Activated naive CD4-positive, alpha-beta T cell treated with anti-CD3 and anti-CD28 coated beads for 36 hours (primary cell): ENCODE measurements at places on chromosomes 4 and X.

- no peak for DNase-seq
These were observed 612.7 kb downstream of the KCTD8 start for GRCh38 chr4:43835869-43836268.

GRCh38 chrX:122389005-122389404, 795.1 kb upstream of the GRIA3 start:
- no peak for DNase-seq

DNA sequence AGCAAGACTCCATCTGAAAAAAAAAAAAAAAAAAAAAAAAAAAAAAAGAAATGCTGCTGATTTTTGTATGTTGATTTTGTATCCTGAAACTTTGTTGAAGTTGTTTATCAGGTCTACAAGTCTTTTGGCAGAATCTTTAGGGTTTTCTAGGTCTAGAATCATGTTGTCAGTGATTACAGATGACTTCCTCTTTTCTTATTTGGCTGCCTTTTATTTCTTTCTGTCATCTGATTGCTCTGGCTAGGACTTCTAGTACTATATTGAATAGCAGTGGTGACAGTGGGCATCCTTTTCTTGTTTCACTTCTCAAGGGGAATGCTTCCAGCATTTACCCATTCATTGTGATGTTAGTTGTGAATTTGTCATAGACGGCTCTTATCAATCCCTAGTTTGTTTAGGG, 334.4 kb downstream of the SPRY1 start:
- DNase-seq: no peak

DNA sequence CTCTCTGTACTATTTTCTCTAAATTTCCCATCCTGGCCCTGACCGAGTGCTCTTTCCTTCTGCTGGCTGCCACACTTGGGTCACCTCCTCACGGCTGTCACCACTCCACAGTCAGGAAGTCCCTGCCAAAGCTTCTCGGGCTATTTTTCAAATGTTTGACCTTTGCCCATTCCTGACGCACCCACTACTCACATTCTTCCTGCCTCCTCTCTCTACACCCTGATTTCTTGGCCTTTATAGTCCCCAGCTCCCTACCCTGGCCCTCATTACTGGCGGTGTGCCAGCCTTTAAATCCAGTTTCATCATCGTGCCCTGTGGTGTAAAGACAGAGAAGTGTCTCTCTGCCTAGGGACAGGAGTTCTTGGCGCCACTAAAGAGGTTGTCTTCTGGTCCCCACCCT, 46.4 kb upstream of the GATB start:
- DNase-seq: no peak

DNA sequence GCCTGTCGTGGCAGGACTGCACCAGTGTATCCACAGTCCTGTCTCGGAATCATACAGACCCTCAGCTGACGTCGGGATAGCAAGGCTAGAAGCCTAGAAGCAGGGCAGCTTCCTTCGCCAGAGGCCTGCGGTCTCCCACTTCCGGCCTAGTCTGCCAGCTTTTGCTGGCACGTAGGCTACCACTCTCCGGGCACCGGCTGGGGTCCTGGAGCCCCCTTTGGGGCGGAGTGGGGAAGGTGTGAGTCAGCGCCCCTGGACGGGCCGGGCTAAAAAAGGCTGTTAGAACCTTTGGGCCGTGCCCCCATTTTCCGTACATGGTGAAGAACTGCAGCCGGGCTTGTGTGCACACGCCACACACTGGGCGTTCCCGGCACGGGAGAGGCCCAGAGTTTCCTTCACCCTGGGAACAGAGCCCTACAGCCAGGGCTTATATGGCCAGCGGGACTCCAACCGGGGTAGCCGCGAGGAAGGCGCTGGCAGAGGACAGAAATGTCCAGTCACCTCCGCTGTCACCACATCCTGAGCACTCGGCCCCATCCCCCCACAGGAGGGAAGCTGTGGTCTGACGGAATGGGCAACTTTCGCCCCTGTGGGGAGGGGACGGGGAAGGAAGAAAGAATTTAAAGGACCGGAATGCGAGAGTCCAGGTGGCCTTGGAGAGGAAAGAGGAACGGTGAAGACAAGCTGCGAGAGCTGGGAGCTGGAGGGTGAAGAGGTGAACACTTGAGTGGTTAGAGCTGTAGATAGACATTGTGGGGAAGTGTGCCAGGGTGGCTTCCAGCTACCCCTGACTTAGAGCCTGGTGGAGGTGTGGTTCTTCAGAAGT, 4.6 kb downstream of the MAGIX start:
- DNase-seq: peak; percentile 69

GRCh38 chr4:110586131-110586850, 36.6 kb downstream of the PITX2 start:
- no peak for DNase-seq

DNA sequence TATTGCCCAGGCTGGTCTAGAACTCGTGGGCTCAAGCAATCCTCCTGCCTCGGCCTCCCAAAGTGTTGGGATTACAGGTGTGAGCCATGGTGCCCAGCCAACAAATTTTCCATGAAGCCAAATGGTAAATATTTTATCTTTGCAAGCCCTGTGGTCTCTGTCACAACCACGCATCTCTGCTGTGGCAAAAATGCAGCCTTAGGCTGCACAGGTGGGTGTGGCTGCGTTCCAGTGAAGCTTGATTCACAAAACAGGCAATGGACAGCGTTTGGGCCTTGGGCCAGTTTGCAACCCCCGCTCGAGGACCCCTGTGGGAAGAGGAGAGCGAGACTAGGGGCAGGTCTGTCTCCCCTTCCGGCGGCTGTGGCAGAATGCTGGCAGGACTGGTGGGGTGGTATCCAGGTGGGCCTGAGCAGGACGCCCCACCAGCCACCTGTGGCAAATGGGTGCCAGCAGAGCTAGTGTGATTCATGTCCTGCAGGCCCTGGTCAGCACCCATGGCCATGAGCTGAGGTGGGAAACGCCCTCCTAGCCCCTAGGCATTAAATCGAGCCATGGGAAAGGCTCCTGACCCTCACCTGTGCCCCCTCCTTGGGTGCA, 19.7 kb downstream of the HTRA3 start:
- no peak for DNase-seq

GRCh38 chrX:103847174-103847870, 15.3 kb upstream of the RAB9B start:
- DNase-seq: no peak

- no peak for DNase-seq
These were observed 4.8 kb upstream of the SYNPO2 start for GRCh38 chr4:118883861-118884260.

GRCh38 chr4:40953283-40954087, 203.7 kb downstream of the NSUN7 start:
- no peak for DNase-seq

DNA sequence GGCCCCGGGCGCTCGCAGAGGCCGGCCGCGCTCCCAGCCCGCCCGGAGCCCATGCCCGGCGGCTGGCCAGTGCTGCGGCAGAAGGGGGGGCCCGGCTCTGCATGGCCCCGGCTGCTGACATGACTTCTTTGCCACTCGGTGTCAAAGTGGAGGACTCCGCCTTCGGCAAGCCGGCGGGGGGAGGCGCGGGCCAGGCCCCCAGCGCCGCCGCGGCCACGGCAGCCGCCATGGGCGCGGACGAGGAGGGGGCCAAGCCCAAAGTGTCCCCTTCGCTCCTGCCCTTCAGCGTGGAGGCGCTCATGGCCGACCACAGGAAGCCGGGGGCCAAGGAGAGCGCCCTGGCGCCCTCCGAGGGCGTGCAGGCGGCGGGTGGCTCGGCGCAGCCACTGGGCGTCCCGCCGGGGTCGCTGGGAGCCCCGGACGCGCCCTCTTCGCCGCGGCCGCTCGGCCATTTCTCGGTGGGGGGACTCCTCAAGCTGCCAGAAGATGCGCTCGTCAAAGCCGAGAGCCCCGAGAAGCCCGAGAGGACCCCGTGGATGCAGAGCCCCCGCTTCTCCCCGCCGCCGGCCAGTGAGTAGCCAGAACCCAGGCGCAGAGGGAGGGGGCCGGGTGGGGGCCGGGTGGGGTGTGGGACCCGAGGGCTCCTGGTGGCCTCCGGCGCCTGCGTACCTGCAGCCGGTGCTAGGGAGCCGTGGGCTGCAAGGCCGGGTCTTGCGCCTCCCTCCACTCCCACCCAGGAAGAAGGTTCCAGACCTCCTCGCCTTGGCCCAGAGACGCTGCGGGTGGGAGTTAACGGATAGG, 534 bp downstream of the MSX1 start:
- DNase-seq: no peak

- no peak for DNase-seq
These were observed 651.6 kb upstream of the PITX2 start for GRCh38 chr4:111274486-111274885.

- DNase-seq: no peak
These were observed 92.3 kb downstream of the DIAPH2 start for GRCh38 chrX:96776966-96777365.

DNA sequence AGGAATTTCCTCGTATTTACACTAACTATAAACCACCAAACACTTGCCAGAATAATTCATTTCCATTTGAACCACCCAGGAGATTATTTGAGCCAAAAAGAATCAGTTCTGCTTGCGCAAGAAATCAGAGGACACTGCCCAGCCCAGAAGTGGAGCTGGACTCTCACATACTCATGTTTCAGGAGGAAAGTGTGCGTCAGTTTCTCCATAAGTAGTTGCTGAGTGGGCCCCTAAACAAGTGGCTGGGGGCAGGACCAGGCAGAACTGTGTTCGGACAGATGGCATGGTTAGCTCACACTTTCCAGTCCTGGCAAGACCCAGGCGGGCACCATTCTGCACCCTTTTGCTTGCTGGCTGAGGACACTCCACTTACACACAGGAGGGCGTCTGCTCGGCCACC, 38.8 kb downstream of the BTC start:
- no peak for DNase-seq

DNA sequence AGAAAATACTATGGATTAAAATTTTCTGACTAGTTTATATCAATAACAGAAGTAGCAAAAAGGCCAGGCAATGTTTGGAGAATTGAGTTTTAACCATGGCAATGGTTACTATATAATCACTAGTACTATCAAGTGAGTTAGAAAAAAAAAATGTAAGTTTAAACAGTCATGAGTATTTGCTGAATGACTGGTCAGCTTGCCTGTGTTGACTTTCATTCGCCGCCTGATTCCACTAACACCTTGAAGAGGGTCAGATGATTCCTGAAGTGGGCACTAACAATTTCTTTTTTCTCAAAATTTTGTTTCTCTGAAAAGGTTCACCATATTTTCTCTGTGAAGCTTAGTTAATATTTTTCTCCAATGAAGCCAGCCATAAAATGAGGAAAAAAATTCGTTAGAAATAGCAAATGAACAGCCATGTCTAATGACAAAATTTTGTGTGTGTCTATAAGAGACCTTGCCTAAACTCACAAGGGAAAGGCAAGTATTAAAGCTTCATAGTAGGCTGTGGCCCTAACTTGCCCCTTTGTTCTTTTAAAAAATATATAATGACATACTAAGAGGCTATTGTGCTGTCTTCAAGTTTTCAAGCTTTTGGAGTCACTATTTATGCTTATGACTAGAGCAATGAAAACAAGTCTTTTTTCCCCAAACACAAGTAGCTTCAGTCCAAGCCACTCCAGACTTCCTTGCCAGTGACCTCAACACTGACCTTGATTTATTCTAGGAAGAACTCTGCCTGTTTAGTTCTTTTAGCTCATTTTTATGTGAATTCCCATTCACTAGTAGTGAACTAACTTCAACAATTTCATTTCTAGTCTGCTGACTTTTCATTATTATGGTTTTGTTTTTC, 18.4 kb upstream of the FHDC1 start:
- DNase-seq: no peak

DNA sequence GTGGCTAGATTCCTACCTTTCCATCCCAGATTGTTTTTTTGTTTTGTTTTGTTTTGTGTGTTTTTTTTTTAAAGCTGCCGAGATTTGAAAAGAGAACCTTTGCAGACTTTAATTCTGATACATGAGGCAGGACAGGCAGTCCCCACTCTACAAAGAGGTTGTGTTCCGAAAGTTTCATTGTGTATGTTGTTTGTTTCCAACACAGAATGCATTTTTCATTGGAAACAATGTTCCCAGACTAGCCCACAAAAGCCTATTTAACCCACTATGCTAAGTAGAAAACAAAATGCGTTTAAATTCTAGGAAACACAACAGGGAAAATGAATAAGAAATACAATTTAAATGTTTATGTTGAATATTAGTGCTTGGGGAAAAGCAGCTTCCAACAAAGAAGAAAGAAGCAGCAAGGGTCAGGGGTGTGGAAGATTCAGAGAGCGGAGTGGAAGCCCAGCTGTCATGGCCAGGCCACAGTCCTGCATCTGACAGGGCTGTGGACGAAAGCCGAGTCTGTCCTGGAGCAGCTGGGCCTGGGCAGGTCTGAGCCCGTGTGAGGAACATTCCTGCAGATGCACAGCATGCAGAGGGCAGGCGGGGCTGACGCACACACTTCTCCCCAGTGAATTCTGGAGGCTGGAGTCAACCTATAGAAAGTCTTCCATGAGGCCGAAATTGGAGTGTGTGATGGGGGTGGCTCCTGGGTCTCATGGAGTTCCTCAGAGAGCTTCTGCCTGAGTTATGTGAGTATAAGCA, 12.4 kb upstream of the SETD7 start:
- DNase-seq: no peak

DNA sequence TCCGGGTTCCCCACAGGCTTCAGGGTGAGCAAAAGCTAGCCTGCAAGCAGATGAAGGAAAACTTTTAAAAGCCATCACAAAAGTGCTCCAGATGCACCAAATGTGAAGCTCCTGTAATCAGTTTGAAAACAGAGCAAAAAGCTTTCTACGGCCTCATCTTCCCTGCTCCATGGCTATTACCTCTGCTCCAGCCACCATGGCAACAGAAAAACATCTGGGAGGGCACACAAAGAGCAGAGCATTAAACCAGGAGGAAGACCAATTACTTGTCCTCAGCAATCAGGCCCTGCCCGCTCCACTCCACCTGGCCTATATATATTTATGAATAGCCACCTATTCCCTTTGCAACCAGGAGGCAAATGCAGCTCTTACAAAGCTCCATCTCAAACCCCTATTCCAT, 33.6 kb downstream of the TMEM154 start:
- no peak for DNase-seq

DNA sequence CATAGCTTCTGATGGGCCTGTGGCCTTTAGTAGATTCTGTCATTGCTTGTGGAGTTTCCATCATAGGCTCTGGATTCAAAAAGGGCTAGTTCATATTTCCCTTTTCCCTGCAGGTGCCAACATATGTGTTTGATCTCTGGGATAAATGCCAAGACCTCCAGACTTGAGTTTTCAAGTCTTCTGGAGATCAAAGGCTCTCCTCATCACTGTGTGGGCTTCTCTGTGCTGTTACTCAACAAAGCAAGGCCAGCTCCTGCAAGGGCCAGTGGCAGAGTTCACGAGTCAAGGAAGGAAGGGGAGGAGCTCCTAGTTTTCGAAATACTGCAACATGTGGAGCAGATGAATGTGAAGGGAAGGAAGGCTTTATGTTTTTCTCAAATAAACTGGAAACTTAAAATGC, 62.7 kb upstream of the SCML1 start:
- DNase-seq: no peak

- DNase-seq: no peak
These were observed 162.4 kb upstream of the IL15 start for GRCh38 chr4:141473952-141474351.

DNA sequence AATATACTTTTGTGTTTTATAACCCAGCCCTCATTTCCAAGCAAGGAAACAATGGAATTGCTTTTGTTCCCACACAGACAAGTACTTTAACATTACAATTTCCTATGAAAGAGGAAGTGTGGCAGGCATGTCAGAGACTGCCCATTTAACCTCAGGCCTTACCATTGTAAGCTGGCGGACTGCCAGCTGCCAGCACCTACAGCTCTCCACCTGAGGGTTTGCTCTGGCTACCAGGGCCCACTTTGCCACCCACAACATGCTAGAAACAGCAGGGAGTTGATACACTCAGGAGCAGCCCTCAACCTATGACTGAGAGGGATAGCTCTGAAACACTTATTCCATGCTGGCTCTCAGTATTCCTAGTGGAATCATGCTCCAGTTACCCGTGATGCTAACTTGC, 152.3 kb upstream of the PRDX4 start:
- no peak for DNase-seq
